Adipocyte (in vitro differentiated cells): ENCODE measurements at places on chromosomes 2 and 18.

DNA sequence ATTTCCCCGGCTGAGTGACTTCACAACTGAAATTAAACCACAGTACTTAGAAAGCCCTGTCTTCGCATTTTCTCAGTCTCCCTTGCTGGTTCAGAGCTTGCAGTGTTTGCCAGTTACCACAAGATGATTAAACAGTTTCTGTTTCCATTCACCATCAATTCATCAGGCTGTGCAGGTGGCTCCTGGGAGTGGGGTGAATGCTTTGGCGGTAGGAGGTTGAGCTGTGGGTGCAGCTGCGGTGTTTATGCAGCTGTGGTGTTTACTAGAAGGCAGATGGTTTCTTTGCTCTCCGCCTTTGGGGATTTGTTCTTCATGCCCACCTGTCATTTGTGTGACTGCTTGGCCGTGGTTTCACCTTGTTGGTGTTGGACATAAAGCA, 16.1 kb downstream of the ACOXL start:
- no peak for DNase-seq

GRCh38 chr2:44342854-44343253, 18.4 kb downstream of the PREPL start:
- no peak for DNase-seq

DNA sequence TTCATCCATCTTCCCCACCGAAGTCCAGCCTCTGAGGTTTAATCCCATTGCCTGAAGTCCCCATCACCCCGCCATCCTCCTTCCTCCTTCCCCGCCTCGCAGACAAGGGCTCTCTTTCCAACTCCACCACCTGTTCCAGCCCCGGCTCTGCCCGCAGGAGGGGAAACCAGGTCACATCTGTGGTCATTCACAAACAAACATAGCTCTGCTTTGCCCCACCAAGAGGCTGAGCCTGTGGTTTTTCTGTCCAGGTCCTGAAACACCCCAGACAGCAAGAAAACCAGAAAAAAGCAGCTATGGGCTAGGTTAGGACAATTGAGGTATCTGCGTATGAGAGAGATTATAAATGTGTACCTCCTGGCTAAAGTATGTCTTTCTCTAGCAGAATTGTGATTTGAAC, 144.7 kb downstream of the GLI2 start:
- no peak for DNase-seq

DNA sequence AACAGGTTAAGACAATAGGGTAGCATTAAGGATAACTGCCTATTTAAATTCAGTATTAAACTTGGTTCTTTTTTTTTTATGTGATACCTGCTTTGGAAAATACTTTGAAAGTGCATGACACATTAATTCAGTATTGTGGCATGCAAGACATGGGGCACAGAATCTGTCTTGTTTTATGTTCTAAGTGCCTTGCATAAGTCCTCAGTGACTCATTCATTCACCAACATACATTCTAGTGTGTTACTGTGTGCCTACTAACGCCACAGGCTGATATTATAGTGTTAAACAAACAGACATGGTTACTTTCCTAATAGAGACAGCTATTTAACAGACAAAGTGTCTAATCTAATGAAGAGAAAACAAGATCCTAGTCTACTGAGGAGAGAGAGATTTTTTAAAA, 91.7 kb downstream of the GCA start:
- no peak for DNase-seq

GRCh38 chr2:221458578-221458977, 113.5 kb downstream of the EPHA4 start:
- no peak for DNase-seq

DNA sequence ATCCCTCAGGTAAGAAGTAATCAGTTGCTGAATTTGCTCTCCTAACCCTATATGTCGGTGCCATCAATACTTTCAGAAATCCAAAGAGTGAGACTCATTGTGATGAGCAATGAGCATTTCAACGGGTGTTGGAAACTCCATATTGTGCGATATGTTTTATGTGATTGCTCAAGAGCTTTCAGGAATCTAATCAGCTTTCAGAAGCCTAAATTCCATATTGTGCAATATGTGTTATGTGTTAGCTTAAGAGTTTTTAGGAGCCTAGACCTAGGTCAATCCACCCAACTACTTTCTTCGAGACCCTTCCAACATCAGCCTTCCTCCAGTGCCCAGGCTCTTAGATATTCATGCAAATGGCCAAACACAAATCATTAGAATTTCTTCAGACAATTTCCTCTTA, 277.3 kb downstream of the DSC3 start:
- no peak for DNase-seq

- no peak for DNase-seq
Measured at GRCh38 chr2:155825876-155826275, 506.6 kb downstream of the NR4A2 start.

- peak; percentile 85 for DNase-seq
Measured at GRCh38 chr18:48928787-48929186, 22.0 kb downstream of the SMAD7 start.

GRCh38 chr2:221524158-221524557, 47.9 kb downstream of the EPHA4 start:
- no peak for DNase-seq
